Bone marrow (tissue), 2 donors: ENCODE measurements at places on chromosomes 16 and 17.

GRCh38 chr17:79174905-79175856 lies 100.6 kb downstream of the ENGASE start:
- no peak for DNase-seq

- no peak for DNase-seq
Measured at GRCh38 chr17:36943250-36944191, 5.2 kb upstream of the AATF start.

DNA sequence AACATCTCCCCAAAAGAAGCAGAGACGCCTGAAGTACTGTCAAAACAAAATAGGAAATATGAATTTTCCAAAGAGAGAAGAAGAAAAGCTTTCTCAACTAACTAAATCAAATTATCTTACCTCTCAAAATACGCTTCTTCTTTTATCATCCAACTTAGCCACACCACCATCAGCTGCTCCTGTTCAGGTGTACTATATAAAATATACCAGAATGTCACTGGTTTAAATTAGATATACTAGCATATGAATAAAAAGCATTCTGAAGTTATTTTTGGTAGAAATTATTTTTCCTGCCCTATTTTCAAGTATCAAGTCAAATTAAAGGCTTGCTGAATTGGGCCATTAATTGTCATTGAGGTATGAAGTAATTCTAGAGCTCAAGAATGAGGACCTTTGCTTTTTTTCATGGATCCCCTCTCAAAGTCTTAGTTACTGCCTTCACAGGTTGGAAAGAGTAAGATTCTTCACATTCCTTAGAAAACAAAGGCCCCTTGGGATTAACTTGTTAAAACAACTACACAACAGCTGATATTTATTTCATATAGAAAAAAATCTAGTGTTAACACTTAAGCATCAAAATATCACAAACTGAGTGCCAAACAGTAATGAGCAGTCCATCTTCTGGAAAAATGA lies 30.1 kb downstream of the INTS2 start:
- DNase-seq = no peak

- DNase-seq = no peak
Measured at GRCh38 chr16:81744385-81744784, 34.7 kb upstream of the PLCG2 start.

DNA sequence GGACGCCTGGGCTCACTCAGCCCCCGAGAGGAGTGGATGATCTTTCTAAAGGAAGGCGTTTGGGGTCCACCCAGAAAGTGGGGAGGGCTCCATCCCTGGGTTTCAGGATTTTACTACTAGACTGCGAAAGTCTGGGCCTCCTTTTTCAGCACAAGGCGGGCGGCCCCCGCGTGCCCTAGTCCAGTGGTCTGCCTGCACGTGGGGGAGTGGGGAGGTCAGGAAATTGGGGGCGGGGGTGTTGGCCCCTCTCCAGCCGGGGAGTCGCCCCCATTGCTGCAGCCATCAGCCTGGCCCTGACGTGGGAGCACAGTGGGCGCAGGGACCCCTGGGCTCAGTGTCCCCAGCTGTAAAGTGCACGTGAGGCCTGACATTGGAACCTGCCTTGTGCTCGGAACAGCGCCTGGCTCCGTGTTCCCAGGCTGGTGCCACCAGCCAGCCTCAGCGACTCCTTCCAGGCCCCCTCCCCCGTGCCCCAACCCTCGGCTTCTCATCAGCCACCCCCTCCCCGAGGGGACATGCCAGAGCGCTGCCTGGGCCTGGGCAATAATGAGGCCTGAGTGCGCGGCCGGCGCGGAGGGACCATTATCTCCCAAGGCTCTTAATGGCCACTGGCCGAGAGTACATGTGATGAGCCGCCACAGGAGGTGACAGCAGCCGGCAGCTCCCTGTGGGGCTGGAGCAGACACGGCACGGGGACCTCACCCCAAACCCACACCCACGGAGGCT lies 2.4 kb upstream of the C1QTNF8 start:
- no peak for DNase-seq

DNA sequence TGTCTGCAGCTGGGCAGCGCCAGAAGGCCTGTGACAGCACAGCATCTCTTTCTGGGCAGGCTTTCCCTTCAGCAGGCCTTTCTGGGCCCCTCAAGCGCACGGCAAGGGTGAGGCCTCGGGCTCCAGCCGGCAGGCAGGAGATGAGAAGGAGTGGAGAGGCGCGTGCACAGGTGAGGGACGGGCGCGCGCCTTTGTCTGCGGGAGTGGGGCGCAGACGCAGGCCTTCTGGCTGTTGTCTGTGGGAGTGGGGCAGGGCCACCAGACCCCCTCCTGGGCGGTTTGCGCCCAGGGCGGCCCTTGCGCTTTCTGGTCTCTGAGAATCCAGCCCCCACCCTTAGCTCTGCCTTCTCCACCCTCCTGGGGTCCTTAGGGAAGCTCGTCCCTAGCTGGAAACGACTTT lies 6.5 kb downstream of the ZNF205 start:
- DNase-seq = no peak
